ENCODE measurements at places on chromosomes 12 and 14.

DNA sequence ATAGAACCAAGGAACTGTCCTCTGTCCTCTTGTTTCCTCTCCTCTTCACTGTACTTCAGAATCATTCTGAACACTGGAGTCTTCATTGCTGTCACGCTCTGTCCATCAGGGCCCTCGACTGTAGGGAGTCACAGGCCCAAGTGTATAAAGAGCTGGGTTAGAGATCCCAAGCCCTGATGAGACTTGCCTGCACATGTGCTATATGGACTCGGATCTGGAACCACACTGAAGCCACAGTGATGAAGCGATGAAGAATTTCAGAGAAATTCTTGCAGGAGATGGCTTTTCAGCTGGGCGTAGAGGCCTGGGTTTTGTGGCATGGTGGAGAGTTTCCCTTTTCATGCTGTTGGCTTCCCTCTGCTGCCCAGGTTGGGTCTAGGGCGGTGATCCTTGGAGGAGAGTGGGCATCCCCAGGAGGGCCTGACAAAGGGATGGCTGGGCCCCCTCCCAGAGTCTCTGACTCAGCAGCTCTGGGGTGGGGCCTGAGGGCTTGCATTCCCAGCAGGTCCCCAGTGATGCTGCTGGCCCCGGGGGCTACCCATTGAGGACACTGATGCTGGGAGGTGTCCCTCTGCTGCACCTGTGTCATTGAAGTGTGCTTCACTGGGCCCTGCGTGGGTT is 39.6 kb upstream of the YY1 start:
- no peak for DNase-seq

DNA sequence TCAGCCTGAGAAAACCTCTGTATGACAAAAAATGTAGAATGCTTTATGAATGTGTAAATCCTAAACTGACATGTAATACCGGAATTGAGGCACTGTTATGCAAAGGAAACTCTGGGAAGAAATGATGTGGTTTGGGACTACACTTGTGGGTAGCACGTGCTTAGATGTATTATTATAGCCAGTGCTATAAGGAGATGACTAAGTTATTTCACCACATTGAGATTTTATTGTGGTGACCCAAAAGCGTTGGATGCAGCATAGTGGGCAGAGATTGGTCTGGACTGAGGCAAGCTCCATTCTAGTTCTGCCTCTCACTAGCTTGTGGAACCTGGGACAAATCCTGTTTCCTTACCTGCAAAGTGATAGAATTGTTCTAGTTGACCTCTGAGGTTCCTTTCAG is 172.2 kb downstream of the SNAPC1 start:
- DNase-seq: no peak

DNA sequence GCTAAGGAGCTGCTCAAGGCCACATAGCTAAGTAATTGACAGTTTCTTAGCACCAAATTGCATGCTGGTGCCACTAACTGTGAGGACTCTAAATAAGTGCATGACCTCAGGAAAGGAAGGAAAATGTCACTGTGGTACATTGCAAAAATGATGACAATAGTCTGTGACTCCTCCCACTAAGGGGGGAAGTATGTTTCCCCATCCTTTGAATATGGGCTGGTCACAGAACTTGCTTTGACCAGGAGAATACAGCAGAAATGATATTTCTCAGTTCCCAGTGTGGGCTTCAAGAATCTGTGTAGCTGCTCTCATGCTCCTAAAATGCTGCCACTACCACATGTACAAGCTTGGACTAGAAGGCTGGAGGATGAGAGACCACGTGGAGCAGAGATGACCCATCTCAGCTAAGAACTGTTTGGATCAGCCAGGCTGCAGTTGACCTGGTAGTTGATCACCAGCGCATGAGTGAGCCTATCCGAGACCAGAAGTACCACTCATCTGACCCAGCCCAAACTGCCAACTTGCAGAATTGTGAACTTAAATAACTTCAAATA is 42.2 kb upstream of the NOS1 start:
- DNase-seq: no peak

DNA sequence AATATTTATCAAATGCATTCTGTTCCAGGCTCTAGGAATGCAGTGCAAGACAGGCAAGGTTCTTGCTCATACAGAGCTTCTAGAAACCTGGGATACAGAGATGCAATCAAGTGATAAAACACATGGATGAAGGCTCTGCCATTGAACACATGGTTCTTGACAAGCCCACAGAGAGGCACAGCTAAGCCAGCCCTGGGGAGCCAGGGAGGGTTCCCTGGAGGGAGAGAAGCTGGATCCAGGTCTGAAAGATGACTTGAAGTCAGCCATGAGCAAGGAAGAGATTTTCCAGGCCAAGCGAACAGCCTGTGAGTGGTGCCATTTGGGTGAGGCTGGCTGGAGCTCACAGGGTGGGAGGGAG is 66.2 kb downstream of the IRF2BPL start:
- DNase-seq: no peak

- no peak for DNase-seq
Observed at GRCh38 chr12:94500831-94501567, 41.3 kb upstream of the CEP83 start.

- no peak for DNase-seq
Observed at GRCh38 chr14:66601932-66602578, 94.1 kb downstream of the GPHN start.

GRCh38 chr14:35341454-35341750 is 49.2 kb downstream of the PSMA6 start:
- DNase-seq: no peak

DNA sequence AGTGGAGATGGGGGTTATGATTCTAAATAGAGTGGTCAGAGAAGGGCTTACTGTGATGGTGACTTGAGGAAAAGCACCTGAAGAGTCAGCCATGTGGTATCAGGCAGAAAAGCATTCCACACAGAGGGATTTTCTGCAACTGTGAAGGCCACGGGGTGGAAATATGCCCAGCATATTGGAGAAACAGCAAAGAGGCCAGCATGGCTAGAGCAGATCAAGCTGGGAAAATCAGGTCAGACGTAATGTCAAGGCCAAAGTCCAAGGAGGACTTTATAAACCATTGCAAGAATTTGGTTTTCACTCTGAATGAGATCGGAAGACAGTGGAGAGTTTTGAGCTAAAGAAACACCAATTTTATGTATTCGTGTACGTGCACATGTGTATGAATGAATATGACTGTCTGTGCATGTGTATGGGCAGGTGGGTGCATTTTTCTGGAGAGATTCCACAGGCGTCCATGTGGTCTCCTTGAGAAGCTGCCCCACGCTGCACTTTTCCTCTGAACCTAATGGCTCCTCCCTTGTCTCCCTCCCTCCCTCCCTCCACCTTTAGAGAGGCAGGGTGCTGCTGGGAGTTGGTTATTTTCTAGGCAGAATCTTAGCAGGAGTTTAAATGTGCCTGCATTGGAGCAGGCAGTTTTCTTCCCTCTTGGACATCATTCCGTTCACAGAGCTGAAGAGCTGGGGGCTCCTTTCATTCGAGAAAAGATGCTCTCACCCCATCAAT is 97.4 kb upstream of the PPP4R3A start:
- no peak for DNase-seq

GRCh38 chr14:95683793-95684192 is 2.4 kb upstream of the TCL1B start:
- DNase-seq: no peak

GRCh38 chr12:43937947-43938346 is 102.1 kb downstream of the TMEM117 start:
- DNase-seq: no peak

DNA sequence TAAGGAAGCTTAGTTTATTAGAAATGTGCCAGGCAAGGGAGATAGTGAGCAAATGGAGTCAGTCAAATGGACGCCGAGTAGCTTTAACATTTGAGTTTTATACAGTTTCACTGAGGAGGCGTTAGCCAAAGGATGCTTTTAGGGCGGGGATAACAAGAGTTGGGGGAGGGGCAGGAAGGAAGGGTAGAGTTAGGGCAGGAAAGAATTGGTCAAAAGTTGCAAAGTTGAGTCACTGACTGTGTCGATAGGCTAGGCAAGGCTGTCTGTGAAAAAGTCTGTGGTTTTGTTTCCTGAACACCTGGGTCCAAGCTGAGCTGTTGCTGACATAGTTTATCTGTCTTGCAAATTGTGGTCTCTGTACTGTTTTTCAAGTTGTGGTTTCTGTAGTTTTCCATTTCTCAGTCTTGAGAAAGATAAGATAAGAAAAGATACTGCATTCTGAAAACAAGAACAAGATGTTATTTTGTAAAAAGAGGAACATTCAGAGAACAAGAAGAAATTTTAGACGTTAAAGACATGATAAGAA is 62.6 kb upstream of the RESF1 start:
- no peak for DNase-seq

- DNase-seq: no peak
Observed at GRCh38 chr14:99118046-99118721, 153.8 kb downstream of the BCL11B start.

- DNase-seq: no peak
Observed at GRCh38 chr12:75591628-75592027, 80.2 kb upstream of the KRR1 start.

DNA sequence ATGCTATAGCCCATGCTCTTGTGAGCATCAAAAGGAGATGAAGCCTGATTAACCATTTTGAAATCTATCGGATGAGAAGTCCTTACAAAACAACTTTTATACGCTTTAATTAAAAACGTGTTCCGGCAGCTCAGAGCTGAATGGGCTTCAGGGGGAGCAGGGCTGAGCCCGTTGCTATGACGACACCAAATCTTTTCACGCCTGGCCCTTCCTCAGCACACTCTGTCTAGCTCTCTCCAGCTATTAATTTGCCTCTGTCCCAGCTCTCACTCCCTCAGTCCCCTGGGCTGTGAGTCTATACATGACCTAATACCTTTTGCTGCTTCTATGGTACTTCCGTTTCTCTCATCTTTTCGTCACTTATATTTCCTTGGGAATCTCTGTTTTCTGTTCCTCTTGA is 15.8 kb downstream of the FOXA1 start:
- no peak for DNase-seq

GRCh38 chr12:103013741-103014300 is 56.3 kb downstream of the ASCL1 start:
- DNase-seq: no peak

- no peak for DNase-seq
Observed at GRCh38 chr14:94244182-94244581, 48.9 kb downstream of the SERPINA10 start.

DNA sequence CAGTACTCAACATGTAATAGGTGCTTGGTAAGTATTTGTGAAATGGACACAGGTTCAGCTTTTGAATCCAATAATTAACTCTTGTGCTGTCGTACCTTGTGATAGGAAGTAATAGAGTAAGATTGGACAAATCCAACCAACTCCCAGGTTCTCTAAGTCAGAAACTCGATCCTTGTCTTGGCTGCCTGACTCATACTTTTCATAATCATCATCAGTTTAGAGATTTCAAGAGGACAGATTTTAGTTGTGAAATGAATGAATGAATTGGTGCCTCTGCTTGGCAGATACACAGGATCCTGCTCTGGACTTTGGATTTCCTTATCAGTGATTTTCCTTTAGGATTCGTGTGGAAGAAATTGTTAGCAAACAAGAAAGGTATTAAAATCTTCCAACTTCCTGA is 1145.2 kb downstream of the AACS start:
- DNase-seq: no peak

DNA sequence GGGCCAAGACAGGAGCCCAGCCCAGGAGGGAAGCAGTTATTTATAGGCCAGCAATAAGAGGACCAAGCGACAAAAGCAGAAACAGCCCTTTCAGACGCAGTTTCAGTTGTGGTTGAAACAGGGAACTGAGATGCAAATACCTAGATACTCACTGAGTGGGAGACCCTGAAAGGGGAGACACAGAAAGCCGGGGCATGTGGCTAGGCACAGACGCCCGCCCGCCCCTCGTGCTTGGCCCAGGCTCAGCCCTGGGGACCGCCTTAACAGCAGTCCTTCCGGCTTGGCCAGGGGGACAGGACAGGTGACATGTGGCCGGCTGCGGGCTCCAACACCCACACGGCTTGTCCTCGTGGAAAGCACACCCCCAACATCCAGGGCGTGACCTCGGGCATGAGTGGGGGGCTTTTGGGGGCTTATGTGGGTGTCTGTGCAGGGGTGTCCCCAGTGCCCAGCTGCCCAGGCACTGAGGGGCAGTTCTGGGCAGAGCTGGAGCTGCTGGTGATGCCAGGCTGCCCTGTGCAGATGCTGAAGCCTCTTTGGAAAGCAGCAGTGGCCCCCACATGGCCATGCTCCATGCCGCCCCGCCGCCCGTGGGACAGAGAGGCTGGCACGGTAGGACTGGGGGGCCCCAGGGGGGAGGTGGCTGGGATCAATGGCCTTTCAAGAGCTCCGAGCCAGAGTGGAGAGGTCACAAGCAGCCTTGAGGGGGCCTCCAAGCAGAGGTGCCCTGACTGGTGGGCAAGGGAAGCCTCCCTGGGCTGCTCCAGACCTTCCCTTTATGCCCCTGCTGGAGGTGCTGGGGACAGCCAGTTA is 2.1 kb downstream of the PLD4 start:
- DNase-seq: no peak

DNA sequence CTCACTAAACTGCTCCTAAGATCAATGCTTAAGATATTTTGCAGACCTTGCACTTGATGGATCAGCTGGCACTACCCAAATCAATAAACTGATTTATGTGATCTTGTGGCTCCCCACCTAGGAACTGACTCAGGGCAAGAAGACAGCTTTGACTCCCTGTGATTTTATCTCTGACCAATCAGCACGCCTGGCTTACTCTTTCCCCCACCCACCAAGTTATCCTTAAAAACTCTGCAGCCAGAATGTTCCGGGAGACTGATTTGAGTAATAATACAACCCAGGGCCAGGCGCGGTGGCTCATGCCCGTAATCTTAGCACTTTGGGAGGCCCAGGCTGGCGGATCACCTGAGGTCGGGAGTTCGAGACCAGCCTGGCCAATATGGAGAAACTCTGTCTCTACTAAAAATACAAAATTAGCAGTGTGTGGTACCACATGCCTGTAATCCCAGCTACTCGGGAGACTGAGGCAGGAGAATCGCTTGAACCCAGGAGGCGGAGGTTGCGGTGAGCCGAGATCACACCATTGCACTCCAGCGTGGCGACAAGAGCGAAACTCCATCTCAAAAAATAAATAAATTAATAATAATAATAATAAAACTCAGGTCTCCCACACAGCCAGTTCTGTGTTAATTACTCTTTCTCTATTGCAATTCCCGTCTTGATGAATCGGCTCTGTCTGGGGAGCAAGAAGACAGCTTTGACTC is 12.0 kb downstream of the MORN3 start:
- DNase-seq: no peak

DNA sequence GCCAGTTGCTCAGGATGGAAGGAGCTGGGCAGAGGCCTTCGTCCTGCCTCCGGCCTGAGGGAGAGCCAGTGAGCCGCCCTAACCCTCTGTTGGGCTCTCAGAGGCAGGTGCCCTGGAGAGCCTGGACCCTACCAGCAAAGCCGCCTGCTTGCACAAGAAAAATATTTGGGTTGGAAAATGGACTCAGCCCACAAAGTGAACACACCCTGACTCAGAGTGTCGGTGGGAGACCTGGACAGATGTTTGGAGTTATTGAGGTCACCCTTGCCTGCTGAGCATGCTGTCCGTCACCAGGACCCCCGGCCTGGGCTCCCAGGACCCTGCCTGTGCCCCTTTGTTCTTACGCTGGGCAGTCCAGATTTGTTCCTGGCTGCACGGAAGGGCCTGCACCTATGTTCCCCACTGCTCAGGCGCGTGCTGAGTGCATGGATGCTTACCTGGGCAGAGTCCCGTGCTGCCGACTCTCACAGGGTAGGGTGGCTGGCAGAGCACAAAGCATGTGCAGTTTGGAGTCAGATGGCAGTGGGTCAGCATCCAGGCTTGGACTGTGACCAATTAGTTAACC is 22.4 kb downstream of the FAM181A start:
- no peak for DNase-seq

GRCh38 chr12:25997201-25997963 is 38.9 kb downstream of the RASSF8 start:
- no peak for DNase-seq
